Myocyte (in vitro differentiated cells): ENCODE measurements at places on chromosomes 1 and 21. TPM values are rescaled to one million over a fixed set of nuclear protein-coding genes. Genes with fewer than 3 reads are reported as not detected.

DNA sequence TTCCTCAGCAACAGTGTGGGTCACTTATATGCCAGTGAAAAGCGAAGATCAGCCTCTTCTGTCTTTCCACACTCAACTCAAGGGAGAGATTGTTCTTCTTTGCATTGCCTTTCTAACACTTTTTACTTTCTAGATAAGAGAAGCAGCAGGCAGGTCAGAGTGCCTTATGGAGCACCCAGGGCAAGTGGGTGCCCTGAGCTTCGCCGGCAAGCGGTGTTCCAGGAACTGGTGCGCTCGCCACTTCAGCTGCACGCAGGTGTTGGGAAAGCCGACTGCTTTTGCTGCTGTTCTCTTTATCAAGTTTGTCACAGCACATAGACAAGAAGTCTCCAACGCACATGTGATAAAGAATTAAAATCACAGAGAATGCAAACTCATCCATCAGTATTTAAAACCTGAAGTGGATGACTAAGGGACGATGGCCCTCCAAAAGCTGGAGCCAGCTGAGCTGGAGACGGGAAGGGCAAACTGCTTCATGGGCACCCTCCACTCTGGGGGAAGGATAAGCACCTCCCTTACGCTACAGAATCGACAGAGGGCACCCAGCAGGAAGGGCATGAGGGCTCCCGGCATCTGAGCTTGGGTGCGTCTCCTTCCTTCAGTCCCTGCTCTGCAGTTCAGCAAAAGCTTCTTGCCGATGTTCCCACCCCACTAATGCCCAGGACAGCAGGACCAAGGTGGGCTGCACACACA lies 20.7 kb downstream of the UBE2G2 start:
- DNase-seq, result no peak

DNA sequence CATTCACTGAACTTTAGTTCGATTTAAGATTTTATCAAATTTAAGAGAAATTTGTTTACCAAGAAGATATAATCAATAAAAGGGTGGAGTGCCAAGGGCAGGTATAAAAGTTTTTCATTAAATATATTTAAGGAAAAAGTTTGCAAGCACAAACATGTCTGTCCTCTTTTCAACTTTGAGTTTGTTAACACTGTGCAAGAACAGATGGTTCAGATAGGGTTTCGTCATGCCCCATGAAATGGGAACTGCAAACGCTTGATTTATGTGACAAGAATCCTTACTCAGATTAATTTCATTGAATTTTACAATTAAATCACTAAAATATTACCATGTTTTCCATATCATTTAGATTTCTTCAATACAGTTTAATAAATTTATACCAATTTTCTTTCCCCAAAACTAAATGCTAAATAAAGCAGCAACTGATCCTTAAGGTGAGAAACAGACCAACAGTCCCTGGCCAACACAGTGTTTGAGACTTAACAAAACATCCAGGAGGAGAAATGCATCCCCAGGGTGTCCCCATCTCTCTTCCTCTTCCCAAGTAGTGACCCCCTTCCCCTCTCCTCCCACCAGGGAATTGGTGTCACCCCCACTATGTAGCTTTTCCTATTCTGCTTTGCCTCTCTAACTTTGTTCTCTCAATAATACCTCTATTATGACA lies 292.9 kb downstream of the LTN1 start:
- peak; percentile 48 for DNase-seq

GRCh38 chr21:36384885-36385232 lies 333 bp upstream of the CHAF1B start:
- DNase-seq, result no peak

DNA sequence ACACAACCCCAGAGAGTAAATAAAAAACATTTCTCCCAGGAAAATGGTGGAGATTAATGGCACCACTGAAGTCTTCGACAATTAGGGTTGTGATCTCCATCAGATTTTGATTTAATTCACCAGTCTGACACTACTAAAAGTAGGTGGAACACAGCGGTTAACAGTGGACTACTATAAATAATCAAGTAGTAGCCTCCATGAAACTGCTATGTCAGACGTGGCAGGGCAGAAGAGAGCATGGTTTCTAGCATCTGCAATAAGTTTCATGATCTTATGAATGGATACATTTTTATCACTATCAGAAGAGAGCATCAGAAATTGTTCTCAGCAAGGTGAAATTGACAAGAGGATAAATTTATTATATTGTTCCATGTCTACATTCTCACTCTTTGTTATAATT lies 1706.6 kb downstream of the MRPL39 start:
- DNase-seq, result no peak

- no peak for DNase-seq
These were observed 163.2 kb downstream of the FMN2 start for GRCh38 chr1:240254778-240255291.

GRCh38 chr21:42959728-42960127 lies 14.6 kb upstream of the PKNOX1 start:
- DNase-seq, result no peak

DNA sequence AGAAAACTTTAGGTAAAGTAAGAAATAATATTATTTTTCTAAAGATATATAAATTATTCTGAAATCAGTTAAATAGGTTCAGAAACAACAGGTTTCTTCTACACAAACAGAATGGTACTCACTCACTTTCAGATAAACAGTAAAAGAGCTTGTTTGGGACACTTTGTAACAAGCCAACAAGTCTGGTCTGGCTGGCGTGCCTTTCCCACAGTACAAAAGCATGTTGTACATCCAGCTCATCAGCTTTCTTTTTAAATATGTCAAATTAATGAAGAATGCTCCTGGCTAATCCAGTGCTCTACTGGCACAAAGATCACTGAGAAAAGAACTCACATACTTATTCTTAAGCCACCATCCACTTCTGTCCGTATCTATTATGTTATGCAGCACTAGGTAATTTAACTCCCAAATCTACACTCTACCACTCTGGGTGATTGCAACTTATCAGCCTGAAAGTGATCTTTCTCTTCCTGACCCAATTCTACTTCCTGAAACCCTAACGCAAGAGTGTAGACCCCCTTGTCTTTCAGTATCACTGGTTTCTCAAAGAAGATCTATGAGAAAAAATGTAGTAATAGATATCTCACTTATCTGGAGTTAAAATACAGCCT lies 32.6 kb downstream of the TRIT1 start:
- no peak for DNase-seq

DNA sequence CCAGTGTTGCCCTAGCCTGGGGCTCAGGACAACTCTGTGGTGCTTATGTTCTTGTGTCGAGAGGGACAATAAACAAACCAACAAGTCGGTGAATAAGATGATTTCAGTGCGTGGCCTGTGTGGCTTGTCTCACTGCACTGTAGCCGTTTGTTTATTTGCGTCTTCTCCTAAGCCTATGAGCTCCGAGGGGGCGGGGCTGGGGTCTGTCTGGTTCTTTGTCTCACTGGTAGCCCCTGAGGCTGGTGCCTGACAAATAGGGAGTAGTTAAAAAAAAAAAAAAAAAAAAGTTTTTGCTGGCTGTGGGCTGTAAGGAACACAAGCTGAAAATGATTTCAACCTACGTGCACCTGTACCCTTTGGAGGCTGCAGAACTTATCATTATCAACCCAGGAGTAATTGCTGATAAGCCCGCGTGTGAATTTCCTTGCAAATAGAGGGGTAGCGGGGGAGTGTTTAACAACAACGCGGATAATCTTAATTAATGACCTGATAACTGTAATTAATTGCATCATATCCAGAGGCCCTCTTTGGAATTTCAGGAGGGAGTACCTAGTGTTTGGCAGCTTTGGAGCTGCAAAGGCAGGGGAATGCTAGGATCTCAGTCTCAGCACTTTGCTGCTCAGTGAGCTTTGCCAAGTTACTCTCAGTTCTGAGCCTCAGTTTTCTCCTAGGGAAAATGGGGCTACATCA lies 925 bp upstream of the ARHGEF10L start:
- no peak for DNase-seq

DNA sequence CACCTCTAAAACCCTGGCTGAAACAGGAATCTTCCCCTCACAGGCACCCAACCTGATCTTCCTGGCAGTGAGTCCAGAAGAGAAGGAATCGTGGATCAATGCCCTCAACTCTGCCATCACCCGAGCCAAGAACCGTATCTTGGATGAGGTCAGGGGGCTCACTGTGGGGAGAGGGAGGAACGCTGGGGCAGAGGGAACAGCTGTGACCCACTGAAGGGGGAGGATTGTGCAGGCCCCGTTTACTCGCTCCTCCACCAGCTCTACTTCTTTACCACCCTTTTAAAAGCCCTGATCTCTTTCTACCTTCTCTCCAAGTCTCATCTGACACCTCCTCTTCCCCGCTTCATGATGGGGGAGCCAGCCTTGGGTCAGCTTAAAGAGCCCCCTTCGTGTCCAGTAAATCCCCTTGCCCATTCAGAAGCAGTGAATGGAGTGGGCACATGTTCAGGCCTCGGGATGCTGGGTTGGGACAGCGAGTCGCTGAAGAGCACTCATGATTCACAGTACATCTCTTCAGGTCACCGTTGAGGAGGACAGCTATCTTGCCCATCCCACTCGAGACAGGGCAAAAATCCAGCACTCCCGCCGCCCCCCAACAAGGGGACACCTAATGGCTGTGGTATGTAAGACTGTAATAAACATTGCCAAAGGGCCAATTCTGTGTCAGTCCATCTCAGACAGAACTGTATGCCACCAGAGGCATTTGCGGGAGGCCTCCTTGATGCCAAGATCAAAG lies 7.3 kb downstream of the PLEKHO1 start:
- no peak for DNase-seq

DNA sequence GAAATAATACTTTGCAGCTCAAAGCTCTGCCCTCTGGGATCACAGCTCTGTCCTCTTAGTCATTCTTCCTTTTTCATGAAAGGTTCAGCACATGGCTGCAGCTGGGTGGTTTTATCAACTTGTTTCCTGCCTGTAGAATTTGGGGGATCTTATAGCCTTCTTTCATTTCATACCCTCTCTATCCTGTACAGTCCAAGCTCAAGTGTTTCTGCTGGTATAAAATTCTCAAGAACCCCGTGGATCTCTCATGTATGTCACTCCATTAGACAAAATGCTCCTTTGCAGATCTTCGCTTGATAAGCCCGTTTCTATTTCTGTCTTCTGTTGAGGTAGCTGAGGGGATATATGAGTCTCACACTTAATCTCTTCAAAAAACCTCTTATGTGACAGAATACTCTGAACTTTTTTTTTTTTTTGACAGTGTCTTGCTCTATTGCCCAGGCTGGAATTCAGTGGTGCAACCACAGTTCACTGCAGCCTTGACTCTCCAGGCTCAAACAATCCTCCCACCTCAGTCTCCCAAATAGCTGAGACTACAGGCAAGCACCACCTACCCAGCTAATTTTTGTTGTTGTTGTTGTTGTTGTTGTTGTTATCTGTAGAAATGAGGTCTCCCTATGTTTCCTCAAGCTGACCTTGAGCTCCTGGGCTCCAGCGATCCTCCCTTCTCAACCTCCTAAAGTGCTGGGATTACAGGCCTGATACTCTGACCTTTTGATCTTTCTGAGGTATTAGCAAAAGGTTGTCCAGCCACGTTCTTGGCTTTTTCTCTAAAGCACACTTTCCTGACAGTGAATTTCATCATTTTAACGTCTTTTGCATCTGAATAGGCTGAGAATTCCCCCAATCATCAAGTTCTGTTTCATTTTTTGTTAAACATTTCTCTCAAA lies 24.6 kb upstream of the COL9A2 start:
- no peak for DNase-seq

GRCh38 chr1:160307118-160307791 lies 22.3 kb upstream of the PEX19 start:
- no peak for DNase-seq

DNA sequence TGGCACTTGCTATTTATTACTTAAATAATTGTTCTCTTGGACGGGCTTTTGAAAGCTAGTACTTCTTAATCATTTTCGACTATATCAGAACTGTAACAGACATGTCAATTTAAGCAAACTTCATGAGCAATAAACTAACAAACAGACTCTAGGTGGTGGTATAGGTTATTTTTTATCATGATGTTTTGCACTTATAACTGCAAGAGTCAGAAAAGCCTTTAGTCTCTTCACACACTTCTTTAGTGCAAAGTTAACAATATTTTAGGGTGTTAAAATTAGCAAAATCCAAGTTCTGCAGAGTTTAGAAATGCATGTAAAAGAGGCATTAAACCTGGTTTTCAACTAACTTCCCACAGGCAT lies 2.2 kb downstream of the NRIP1 start:
- DNase-seq, result peak; percentile 45

GRCh38 chr1:156941675-156942074 lies 21.2 kb downstream of the LRRC71 start:
- DNase-seq, result no peak

DNA sequence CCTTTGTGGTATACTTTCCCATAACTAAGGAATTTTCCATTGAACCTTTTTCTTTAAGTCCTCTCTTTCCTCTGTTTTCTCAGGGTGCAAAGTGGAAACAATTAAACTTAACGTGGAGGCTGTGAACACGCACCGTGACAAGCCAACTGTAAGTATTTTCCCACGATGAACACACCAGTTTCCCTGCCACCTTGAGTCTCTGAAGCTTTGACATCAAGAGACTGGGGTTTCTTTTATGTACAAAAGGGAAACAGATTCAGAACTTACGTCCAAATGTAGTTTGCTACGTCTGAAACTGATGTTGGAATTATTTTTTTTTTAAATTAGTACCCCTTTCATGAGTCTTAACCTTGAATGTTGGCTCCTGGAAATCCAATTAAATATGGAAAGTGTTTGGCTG lies 17.2 kb upstream of the C4BPB start:
- DNase-seq, result no peak

DNA sequence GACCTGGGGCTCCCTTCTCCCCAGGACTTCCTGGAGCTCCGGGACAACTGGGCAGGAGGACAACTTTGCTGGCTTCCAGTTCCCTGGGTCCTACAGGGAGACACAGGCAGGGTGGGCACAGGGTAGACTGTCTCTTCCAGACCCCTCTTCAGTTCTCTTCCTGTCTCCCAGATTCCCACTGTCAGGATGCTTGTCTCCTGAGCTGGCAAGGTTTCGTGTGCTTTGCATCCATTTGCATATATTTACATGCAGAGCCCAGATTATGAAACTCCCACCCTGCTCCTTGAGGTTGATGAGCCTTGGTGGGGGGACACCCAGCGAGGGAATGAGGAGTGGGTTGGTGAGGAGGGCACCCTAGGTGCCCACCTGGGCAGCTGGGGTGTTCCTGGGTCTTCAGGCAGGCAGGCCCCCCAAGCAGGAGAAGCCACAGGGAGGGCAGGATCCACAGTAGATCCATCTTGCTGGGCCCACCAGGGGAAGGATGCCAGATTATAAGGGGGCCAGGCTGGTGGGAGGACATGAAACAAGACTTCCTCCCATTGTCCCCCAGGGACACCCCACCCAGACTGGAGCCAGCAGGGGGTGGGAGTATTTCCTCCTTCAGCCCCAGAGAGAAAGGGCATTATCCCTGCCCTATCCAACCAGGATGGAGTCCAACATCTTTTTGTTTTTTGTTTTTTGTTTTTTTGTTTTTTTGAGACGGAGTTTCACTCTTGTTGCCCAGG lies at the start of gene FCN3:
TSS of gene FCN3 (minus strand) at position 463 of the 725 bp plus-strand sequence. CDS start at position 457, 6 bp downstream.
- DNase-seq, result no peak

GRCh38 chr1:109714661-109715372 lies 2.8 kb downstream of the GSTM5 start:
- peak; percentile 48 for DNase-seq

PLA2G2A gene
- total RNA-seq, result not detected in 2 replicates

UFC1 gene
- total RNA-seq, result 67.2 and 78.5 TPM in 2 replicates

ATAD3C gene
- total RNA-seq, result not detected in 2 replicates
